ENCODE measurements at places on chromosomes 13 and 19.

GRCh38 chr13:98598043-98598442 is 21.1 kb upstream of the STK24 start:
- DNase-seq = no peak

GRCh38 chr13:108980237-108980636 is 350.8 kb downstream of the MYO16 start:
- no peak for DNase-seq

DNA sequence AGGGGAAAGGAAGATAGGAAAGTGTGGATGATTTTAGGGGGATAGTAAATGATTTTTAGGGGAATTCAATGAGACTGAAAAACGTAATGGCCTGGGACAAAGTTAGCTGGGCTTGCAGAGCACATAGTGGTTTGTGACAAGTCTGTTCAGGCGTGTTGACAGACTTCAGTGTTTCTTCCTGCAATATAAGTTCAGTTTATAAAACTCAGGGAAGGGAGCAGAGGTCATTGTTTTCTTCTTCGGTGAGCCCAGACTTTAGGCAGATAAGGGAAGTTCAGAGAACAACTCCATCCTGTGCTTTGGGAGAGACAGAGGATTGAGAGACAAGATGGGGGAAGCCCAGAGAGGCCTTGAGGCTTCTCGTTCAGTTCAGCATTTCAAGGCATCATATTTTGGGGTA is 45.2 kb upstream of the SLC7A1 start:
- DNase-seq = no peak

DNA sequence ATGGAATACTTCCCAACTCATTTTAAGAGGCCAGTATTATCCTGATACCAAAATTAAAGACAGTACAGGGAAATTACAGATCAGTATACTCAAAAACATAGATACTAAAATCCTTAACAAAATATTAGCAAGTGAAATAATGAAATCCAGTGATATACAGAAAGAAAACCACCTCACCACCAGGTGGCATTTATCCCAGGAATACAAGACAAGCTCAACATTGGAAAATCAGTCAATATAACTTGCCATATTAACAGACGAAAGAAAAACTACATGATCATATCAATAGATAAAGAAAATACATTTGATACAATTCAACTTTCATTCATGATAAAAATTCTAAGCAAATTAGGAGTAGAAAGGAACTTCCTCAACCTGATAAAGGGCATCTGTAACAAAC is 6.7 kb upstream of the GNA15 start:
- DNase-seq = peak; percentile 19

DNA sequence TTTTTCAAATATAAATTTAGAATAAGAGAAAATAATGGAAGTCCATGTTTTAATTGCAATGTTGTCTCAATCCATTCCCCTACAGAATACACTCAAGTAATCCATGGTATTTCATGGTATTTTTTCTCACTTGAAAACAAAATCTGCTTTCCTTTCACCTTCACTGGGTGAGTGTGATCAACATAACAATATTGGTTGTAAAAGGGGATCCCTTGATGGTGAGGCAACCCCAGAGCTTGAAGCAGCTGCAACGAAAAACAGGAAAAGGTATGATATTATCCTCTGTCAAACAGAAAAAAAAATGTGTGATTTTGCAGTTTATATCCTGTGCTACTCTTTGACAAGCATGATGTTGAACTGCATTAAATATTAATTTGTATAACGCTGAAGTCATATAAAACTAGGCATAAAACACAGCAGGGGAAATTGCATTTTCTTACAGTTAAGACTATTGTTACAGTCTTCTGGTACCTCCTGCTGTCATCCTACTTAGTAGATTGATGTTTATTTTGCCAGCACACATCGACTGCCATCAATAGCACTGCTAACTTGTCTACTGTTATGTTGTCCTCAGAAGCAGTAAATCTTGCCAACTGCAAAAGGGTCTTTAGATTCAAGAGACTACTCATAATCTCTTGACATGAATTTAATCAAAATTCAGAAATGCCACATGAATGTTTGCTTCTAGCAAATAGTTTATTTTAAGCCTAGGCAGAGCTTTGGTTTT is 373.1 kb upstream of the MIR17HG start:
- no peak for DNase-seq

DNA sequence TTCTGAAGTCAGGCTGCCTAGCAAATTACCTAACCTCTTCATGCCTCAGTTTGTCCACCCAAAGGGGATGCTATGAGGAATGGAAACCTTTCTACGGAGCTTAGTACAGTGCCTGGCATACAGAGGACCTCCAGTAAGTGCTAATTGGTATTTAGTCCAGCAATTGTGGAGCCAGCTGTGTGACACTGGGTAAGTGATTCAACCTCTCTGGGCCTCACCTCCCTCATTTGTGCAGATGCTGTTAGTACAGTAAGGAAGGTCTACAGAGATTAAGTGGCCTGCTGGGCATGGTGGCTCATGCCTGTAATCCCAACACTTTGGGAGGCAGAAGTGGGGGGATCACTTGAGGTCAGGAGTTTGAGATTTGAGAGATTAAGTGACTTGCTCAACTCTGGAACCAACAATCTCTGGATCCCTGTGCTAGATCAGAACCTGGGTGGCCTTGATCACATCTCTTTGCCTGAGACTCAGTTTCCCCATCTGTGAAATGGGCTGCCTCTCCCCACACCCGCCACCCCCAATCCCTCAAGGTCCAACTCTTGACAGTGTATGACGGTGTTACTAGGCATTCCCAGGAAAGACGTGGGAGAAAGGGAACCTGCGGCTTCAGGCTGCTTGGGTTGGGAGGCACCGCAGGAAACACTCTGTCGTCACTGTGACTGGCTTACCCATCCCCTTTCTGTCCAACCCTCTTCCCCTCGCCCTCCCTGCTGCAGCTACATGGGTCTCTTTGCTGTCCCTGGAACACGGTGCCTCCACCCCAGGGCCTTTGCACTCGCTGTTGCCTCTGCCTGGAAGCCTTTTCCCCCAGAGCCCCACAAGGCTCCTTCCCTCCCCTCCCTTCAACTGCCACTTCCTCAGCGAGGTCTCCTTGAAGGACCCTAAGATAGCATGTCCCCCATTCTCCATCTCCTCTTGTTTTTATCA is 18.3 kb downstream of the PRKD2 start:
- DNase-seq = no peak

GRCh38 chr19:33806434-33806881 is 9.8 kb downstream of the KCTD15 start:
- DNase-seq = no peak

GRCh38 chr13:45768656-45769479 is 66.7 kb downstream of the CBY2 start:
- DNase-seq = no peak

GRCh38 chr19:34480971-34481841 is at the start of gene WTIP:
WTIP (plus strand) TSS chr19:34481758; CDS start chr19:34481975, 217 bp downstream.
- DNase-seq = no peak

GRCh38 chr13:85808811-85809210 is 9.6 kb upstream of the SLITRK6 start:
- DNase-seq = no peak

DNA sequence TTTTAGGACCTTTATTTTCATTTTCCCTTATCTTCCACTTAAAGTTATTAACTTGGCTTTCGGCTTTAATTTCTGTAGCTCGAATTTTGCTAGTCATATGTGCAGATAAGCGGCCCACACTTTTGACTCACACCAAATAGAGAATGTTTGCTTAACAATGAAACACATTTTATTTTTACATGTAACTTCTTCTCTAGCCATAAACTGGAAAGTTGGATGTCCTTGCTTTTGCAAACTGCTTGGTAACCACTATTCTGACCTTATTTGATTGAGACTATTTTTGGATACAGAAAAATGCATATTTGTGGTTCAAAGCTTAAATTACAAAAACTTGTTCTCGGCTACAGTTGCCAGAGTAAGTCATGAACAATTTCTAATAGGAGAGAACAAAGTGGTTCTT is 600.0 kb downstream of the KCTD12 start:
- no peak for DNase-seq

- DNase-seq = no peak
Observed at GRCh38 chr13:78620936-78621470, 17.7 kb upstream of the POU4F1 start.

DNA sequence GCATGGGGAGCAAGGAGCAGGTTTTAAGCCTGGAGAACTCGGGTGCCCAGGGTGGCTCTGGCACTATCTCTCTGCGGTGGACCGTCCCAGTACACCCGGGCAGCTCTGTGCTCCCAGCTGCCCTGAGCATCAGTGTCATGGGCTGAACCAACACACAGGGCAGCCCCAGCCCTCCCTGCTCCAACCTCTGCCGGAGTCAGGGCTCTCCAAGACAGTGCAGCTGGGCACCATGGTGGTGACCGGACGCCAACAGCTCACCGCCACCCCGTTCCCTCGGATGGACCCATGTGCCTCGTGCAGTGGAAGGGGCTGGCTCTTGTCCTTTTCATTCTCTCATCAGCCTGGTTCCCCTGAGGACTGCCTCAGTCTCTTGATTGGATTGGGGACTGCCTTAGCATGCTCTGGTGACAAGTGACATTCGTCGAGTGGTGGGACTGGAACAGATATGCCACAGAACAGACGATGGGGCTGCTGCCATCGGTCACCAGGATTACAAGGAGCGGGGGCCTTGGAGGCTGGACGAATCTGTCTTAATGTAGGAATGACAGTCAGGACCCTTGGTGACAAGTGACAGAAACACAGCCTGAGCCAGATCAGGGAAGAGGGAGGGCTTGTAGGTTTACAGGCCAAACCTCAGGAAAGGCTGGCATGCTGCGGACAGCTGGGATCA is 25.7 kb upstream of the VSTM2B start:
- DNase-seq = no peak
